ENCODE measurements at places on chromosomes 1 and 21. TPM values are rescaled to one million over a fixed set of nuclear protein-coding genes. Genes with fewer than 3 reads are reported as not detected.

NID1 gene
- total RNA-seq, result 242 TPM

MAP3K21 gene
- total RNA-seq, result 0.33 TPM

TRIM17 gene
- total RNA-seq, result not detected

MNDA gene
- total RNA-seq, result 1.9 TPM

UBASH3A gene
- not detected for total RNA-seq

NPHS2 gene
- not detected for total RNA-seq

CYP2J2 gene
- total RNA-seq, result 1.1 TPM

MARK1 gene
- total RNA-seq, result 15.0 TPM

CADM3 gene
- 10.5 TPM for total RNA-seq

EPHA10 gene
- 0.83 TPM for total RNA-seq

USH2A gene
- total RNA-seq, result not detected
